CD4-positive, alpha-beta T cell treated with Interleukin-17A for 1 hour (primary cell): ENCODE measurements at places on chromosomes 1 and 21.

DNA sequence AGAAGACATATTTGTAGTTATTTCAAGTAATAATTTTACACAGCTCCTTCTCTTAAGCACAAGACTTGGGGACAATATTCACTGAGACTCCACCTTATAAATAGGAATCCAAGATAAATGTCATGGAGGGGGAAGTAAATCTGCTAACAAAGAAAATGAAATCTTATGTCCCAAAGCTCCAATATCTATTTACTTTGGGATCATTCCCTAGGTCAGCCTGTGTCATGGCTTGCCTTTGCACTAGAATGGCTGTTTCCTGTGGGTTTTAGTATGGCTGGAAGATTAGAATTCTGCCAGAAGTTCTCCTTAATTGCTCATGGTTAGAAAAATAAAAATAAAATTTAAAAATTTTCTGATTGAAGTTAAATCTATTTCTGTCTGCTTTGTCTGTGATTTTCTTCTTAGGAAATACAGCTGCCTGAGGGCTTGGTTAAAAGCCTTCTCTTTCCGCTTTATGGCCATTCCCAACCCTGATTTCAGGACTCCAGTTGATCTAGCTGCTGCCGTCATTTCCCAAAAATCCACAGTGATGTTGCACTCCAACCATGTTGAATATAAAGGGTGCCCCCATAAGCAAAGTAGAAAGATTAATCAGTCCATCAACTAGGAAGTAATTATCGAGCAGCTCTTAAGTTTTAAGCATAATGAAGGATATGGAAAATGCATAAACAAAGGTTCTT is 326.4 kb upstream of the LYPLAL1 start:
- DNase-seq = no peak

- no peak for DNase-seq
Measured at GRCh38 chr21:15839026-15839425, 109.2 kb downstream of the USP25 start.

GRCh38 chr21:35559128-35559828 is 501.0 kb downstream of the SETD4 start:
- DNase-seq = no peak

DNA sequence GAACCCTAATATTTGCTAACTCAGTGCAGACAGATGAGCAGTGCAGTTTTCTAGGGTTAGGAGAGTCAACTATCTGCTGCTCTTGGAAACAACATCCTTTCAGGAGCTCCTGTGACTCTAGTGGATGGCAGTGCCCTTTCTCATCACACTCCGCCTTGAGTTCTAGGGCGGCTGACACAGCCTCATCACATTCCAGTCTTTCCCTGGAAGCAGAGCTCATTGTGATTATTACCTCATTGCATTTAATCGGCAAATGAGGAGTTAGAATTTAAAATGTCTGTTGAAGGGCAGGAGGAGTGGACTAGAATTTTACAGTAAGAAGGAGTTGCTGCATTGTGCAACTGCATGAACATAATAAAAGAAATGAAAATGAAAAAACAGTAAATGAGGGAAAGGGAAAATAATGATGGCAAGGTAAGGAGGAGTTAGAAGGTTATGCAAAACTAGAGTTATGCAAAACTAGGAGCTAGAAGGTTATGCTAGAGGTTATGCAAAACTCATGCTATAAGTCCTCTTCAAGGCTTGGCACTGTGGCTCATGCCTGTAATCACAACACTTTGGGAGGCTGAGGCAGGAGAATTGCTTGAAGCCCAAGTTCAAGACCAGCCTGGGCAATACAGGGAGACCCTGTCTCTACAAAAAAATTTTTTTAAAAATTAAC is 6.9 kb upstream of the PTGFRN start:
- no peak for DNase-seq

GRCh38 chr1:71462247-71462646 is 381.4 kb upstream of the ZRANB2 start:
- DNase-seq = no peak

- no peak for DNase-seq
Measured at GRCh38 chr1:234737967-234738314, 128.0 kb upstream of the IRF2BP2 start.

DNA sequence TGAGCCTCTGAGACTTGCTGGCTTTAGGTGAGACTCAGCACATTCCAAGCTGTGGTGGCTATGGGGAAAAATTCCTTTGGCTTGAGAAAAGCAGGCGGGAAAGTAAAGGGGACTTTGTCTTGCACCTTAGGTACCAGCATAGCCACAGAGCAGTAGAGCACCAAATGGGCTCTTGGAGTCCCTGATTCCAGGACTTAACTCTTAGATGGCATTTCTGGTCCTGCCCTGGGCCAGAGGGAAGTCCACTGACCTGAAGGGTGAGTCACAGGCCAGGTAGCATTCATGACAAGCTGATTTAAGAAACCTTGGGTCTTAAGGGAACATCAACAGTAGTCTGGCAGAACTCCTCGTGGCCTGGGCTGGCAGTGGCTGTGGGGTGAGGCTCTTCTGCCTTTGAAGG is 344.7 kb downstream of the DUSP10 start:
- no peak for DNase-seq

DNA sequence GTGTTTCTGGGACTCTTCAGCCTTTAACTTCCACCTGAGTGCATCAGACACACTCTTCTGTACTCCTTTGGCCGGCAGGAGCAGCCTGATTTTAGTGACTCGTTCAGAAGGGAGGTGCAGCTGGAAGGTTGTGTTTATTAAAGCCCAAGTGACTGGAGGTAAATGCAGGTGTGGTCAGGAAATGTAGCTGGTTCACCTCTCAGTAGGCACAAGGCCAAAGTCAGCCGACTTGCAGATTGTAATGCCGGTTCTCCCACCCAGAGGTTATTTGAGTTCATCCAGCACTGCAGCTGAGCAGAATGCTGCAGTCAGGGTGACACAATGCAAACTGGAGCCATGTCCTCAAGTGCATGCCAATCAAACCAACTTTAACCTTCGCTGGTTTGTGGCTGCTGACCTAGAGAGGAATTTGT is 91.5 kb downstream of the SPATA46 start:
- no peak for DNase-seq

GRCh38 chr1:41621256-41621655 is 136.8 kb upstream of the EDN2 start:
- DNase-seq = no peak

- no peak for DNase-seq
Measured at GRCh38 chr1:244162786-244163530, 111.9 kb downstream of the ZBTB18 start.

GRCh38 chr1:218656301-218657037 is 311.3 kb downstream of the TGFB2 start:
- no peak for DNase-seq

DNA sequence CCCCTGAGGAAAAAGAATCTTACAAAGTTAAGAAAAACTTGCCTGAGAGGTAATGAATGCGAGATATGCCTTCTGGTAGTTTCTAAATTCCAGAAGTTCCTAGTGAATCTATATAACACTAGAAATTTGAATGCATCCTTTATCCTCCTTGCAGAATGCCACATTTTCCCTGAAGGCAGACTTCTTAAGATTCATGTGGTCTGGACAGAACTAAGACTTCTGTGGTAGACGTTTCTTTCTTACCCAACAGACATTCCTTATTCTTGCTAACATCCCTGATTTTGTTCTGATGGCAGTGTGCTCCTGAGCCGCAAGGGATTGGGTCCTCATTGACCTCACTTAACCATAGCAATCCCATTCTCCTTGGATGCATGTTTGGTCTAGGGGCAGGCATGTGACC is 121.3 kb upstream of the PAPPA2 start:
- no peak for DNase-seq

- no peak for DNase-seq
Measured at GRCh38 chr1:112017183-112017582, 27.7 kb upstream of the KCND3 start.

- peak; percentile 9 for DNase-seq
Measured at GRCh38 chr1:226185141-226186036, 1.2 kb downstream of the ACBD3 start.

DNA sequence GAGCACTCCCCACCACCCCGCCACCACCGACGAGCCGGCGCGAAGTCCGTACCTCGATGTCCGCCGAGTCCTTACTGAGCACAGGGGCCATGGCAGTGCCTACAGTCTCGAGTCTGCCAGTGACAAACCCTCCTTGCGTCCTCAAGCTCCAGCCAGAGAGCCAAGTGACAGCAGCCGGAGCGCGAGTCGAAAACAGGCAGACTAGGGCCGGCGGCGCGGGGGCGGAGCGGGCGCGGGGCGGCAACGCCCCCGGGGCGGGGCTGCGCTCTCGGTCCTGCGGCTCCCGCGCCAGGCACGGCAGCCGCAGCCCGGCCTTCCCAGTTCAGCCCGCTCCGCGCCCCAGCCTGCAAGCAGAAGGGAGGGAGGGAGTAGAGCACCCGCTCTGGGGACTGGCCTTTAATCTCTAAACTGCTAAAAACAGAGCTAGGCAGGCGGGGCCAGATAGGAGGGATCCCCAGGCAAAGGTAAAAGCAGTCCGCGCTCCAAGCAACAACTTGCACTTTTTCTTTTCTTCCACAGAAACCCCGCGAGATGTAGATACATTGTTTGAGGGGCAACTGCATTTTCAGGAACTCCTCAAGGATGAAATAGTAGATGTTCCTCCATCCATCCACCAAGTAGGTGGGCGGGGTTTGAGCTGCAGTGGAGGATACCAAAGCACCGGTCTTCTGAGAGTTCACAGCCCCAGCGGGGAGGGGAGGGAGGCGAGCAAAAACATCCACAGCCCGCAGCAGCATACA is at the start of gene DPYD:
Gene DPYD (minus strand): TSS at position 203 of the 740 bp plus-strand sequence. CDS start 112 bp downstream, at position 91.
- peak; percentile 84 for DNase-seq

- DNase-seq = peak; percentile 44
Measured at GRCh38 chr1:117644696-117645311, 39.0 kb downstream of the TENT5C start.

- no peak for DNase-seq
Measured at GRCh38 chr1:37274486-37274885, 199.9 kb upstream of the ZC3H12A start.

DNA sequence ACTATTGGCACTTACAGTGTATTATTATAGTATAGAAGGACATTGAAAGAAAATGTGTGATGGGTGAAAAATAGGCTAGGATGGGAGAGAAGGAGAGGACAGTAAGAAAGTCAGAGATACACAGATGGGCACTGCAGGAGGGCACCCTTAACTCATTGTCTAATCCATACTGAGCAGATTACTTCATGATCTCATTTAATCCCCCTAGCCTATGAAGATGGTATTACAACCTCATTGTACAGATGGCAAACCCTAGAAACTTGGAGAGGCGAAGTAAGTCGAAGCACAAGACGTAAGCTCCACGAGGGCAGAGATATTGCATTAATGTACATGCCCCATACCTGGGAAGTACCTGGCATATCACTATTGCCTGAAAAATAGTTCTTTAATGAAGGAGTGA is 346.9 kb upstream of the DAB1 start:
- DNase-seq = no peak

GRCh38 chr21:31897311-31897710 is 24.5 kb downstream of the HUNK start:
- no peak for DNase-seq

GRCh38 chr1:40315795-40316594 is 1.1 kb downstream of the COL9A2 start:
- peak; percentile 28 for DNase-seq

DNA sequence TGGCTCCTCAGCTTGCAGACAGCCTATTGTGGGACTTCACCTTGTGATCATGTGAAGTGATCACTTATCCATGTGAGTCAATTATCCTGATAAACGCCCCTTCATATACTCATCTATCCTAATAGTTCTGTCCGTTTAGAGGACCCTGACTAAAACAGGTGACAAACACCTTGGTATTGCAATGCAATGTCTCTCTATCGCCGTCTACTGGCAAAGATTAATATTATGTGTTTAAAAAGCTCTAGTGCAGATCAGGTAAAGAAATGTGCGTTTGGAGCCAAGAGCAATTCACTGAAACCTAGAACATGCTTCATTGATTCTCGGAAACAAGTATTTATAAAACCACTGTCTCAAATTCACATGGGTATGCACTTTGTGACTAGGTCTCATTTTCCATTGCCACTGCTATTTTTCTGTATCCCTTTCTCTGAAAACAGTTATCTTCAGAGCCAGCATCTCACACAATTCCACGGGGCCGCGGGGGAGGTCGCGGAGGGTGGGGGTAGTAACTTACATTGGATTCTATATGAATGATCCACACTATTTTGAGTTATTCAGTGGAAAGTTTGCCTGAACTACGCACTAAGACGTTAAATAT is 554.6 kb upstream of the NCAM2 start:
- no peak for DNase-seq

- no peak for DNase-seq
Measured at GRCh38 chr1:16181887-16182719, 26.2 kb upstream of the EPHA2 start.

- DNase-seq = no peak
Measured at GRCh38 chr1:45542591-45542990, 8.0 kb upstream of the AKR1A1 start.

- no peak for DNase-seq
Measured at GRCh38 chr1:29934255-29934772, 698.0 kb downstream of the PTPRU start.

DNA sequence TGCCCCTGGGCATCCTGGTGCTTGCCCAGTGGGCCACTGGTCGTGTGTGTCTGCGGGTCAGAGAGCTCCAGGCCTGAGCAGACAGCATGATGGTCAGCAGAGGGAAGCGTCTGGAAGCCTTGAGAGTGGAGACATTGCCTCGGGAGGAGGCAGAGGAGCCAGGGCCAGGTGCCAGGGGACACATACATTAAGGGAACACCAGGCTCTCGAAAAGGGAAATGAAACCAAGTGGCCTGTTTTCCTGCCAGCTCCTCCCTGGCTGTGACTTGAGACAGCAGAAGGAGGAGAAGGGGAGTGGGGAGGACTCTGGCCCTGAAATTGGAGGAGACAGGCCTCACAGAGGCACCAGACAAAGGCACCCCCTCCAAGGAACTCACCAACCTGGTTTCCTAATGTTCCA is 62.4 kb upstream of the LRP8 start:
- DNase-seq = no peak

DNA sequence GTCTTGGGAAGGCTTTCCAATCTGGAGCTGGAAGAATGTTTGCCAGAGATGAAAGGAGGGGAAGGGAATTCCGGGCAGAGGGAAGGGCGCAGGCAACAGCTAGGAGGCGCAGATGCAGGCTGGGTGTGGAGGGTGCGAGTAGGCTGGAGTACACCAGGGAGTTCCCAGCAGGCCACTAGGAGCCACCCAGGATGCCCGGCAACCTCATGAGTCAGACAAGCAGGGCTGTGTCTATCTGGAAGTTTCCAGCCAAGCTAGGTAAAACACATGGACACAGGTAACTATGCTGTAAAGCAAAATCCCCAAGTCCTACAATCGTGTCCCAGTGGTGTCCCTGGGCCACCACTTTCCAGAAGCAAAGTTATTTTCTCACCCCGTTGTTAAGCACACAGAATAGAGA is 990 bp upstream of the NBL1 start:
- no peak for DNase-seq
